Non-pigmented ciliary epithelial cell (primary cell): ENCODE measurements at places on chromosomes 12 and 14.

GRCh38 chr14:53932966-53933365 lies 23.7 kb downstream of the BMP4 start:
- no peak for DNase-seq

GRCh38 chr12:123395236-123395635 lies 11.3 kb downstream of the KMT5A start:
- DNase-seq = no peak

DNA sequence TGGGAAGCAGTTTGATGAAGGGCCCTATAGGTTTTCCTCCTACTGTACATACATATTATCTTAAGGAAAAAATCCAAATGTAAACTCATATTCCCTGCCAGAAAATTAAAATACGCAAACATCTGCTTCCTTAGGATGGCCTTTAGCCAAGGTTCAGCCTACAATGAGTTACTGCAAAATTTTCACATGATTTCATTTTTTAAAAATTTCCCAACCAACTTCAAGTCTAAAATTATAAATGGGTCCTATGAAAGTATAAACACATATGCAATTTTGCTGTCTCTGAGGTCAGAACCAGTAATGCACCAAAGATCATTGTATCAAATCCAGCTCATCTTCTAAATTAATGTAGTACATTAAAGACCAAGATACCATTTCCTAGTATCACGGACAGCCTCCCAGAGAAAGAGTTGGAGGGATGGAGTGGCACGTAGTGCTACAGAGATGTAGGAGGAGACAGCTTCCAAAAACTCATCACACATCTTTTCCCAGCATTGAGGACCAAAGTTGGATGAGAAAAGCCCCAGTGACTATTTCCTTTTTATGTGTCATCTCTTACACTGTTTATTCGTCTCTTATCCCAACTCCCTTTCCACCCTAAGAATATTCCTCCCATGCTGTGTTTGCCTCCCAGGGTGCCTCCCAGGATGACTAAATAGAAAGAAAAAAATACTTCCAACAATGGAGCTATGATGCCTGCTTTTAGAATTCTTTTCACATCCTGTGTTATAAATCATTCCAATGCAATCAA lies 92.3 kb upstream of the SLCO1C1 start:
- peak; percentile 55 for DNase-seq

DNA sequence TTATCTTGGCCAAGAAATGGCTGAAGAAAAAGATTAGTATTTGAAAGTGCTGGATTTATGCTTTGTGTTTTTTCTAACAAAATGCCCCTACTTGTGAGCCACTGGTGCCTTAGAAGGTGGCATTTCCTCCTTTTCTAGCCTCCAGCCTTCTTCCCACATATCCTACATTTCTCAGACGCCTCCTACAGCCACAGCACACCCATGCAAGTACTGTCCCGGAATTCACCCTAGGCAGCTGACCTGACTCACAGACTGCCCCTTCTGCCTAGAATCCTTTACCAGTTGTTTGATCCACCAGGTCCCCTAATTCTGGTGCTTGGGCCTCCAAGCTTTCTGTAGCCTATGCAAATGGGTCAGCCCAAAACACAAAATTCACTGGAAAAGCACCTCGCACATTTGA lies 166.0 kb downstream of the FOXN3 start:
- no peak for DNase-seq
